Left forelimb (tissue), 1 donor: ENCODE measurements at places on chromosomes 4 and X.

DNA sequence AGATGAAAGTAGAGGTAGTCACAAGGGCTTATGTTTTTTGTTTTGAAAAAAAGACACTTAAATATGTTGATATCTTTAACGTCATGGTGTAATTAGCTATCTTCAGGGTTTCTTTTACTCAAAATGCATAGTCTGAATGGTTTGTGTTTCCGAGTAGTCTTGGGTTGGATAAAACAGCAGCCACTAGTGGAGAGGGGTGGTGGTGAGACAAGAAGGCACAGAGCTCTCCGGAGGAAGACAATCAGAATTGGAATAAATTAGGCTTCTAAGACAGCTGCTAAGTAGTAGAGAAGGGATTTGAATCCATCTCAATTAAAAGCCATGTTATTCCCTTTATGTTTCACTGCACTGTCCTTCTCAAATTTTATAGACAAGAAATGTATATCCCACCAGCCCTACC, 240.4 kb upstream of the VEGFC start:
- DNase-seq, result no peak

DNA sequence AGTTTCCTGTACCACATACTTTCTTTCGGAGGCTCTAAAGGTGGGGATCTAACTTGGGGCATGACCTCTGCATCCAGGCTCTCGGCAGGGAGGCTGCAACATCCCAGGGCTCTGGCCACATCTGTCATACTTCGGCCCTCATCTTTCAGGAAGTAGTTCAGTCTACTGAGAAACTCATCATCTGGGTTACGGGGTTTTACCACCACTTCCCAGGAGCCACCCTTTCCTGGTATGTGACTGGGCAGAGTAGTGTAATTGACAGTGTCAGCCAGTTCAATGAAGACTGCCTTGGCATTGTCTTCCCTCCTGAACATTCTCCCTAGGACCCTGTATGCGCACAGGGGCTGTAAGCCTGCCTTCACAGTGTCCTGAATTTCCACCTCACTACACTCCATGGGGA, 2.8 kb downstream of the PNMA5 start:
- DNase-seq, result no peak

DNA sequence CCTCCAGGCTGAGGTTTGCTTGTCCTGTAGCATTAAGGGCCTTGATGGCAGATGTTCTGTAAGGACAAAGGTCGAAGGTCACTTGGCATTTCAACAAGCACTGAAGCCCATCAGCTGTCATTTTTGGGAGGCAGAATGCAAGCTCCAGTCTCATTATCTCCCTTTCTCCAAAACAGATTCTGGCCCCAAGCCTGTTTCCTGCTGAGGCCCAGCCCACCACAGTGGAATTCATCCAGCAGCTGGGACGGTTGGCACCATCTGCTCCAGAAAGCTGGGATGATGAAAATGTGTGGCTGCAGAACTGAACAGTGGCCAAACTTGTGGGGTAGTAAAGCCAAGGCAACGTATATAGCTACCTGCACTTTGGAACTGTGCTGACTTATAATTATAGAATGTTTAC, 17.7 kb upstream of the PPEF2 start:
- DNase-seq, result no peak

- no peak for DNase-seq
These were observed 1013.0 kb downstream of the STIM2 start for GRCh38 chr4:27873596-27873995.

GRCh38 chr4:156954587-156954986, 17.0 kb downstream of the PDGFC start:
- no peak for DNase-seq
